ENCODE measurements at places on chromosomes 7 and 10.

DNA sequence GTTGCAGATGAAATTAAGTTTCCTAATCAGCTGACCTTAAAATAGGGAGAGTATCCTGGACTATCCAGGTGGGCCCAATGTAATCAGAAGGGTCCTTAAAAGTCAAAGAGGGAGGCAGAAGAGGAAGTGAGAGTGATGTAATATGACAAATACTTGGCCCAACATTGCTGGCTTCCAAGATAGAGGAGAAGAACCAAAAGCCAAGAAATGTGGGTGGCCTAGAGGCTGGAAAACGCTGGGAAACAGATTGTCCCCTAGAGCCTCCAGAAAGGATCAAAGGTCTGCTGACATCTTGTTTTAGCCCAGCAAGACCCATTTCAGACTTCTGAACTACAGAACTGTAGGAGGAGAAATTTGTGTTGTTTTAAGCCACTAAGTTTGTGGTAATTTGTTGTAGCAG, 79.7 kb upstream of the NOBOX start:
- DNase-seq: no peak

- no peak for DNase-seq
Observed at GRCh38 chr7:77687747-77688144, 8.5 kb upstream of the RSBN1L start.

DNA sequence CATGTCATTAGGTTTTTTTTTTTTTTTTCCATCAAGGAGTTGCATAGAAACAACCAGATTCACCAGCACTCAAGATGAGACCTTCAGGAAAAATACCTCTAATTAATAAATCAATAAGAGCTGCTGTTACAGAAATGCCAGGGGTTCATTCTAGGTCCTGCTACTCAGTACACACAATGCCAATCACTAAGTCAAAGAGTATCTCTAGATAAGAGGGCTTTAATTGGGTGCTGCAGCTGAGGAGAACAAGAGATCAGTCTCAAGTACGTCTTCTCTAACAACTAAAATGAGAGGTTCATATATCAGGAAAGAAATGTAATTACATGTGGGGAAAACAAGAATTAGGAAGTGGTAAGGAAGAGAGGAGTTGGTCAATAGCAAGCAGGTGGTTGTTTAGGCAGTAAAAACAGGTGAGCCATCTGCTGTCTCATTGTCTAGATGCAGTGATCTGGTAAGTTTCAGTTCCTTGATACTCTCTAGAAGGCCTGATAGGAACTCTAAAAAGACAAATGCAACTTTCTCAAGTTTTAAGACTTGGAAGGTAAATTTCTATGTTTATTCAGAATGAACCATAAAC, 272.9 kb upstream of the ZWINT start:
- DNase-seq: no peak

DNA sequence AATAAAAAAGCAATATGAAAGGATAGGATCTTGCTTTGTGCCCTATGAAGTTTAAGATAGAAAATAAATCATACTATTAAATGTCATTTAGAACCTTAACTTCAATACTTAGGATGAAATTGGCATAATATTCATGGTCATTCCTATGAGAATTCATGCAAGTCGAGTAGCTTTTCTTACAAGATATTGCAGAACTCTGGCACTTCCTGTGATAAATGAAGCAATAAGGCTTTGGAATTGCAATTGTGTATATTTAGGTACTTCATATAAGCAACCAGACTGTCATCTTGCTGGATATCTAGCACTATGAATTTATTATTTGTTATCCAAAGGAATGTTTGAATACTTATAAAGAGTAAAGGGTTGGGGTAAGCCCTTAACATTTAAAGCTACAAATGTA, 116.5 kb downstream of the ZNF438 start:
- peak; percentile 40 for DNase-seq

DNA sequence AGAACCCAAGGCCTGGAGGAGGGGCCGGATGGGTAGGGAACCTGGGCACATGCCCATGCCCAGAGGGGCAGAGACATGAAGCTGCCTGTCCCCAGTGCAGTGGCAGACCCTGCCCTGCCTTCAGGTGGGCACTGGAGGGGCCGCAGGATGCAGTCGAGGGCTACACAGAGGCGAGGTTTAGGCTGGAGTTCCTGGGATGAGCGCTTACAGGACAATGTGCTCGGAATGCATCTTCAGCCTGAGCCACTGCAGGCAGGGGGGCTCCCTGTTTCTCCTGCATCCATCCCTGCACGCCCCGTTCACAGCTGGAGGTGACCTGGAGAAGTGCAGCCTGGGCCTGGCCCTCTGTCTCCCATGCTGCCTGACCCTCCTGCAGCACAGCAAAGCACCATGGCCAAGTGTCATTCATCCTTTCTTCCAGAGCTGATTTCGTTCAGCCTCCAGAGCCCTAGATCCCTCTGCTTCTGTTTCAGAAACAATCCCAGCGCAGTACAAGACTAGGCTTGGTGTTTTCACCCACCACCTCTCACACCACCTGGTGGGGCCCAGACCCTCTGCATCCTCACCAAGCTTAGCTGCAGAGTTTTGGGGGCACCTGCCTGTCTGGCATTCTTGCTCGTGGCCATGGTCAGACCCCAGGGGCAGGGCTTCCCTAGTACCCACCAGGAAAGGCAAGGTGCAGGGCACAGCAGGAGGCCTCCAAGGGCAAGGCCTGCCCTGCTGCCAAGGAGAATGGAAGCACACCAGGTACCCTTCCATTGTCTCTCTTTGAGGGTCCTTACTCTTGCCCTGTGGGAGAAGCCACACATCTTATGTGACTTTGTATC, 311.9 kb downstream of the TCERG1L start:
- DNase-seq: no peak

DNA sequence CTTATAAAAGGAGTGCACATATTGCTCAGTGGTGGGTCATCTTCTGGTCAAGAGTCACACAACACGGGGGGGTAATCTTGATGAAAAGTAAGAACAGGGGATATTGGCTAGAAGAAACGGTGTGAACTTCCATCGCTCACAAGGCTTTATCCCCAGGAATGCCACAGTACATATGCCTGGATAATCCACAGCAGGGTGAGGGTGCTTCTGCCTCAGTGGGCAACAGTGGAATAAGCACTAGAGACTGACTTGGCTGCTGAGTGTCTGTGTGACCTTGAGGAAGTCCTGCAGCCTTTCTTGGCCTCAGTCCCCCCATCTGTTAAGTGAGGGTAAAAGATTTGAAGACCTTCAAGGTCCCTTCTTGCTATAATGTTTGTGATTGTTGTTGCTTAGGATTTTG, 44.9 kb upstream of the SHH start:
- no peak for DNase-seq

DNA sequence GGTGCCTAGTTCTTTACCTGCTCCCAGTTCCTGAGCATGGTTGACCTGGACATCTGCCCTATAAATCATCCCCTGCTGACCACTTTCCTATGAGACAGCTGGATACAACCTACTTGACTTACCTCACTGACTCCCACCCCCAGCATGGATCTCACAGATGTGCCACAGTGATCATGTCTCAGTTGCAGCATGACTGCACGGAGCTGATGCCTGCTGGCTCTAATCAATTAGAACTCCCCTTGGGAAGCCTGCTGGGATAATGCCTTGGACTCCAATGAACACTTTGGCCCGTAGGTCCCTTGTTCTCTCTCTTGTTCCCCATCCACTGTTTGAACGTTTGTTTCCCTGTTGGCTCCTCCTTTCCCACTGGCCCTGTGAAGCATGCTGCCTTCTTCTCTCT, 271.2 kb upstream of the IGFBP3 start:
- DNase-seq: no peak

DNA sequence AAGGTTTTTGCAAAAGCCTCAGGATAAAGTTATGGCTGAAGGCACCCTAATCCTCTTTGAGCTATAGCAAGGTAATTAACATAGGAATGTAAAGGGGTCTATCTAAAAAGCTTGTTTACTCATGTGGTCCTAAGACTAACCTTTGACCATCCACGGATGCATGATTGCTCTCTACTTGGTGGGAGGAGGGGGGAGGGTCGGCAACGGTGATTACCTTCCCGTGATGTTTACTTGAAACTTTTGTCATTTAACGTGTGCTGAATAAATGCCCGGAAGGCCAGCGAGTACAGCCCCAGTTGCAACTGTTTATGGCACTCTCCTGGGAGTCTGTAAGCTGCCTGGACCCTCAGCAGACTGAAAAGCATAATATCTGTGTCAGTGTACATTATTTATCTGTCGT, 78.9 kb upstream of the GPR22 start:
- DNase-seq: no peak

Measured in fibroblast of mammary gland (primary cell).